ENCODE measurements at places on chromosomes 7 and 10.
A peak's percentile ranks its signal among the peaks of the same experiment; 100 is the strongest.

DNA sequence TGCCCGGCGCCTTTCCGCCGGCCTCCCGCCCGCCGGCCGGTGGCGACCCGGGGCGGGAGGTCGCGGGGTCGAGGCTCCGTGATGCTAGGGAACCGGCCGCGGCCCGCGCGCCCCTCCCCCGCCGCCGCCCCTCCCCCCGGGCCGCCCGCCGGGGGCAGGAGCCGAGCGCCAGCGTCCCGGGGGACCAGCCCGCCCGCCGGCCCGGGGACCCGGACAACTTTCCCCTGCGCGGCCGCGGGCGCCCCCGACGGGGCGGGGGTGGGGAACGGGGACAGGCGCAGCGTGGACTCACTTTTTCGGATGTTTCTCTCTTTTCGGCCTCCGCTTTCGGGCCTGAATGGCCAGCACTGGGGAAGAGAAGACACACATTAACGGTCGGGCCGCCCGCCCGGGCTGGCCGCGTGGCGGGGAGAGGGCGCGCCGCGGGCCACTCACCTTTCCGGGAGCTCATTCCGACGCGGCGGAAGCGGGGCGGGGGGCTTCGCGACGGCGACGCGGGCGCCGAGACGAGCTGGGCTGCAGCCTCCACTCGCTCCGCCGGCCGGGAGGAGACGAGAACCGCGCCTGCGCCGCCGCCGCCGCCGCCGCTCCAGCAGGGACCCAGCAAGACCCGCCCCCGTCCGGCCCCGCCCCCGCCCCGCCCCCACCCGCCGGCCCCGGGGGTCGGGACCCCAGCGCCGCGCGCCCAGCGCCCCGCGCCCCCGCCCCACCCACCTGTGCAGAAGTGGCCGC, at the start of gene SRPK2:
Gene SRPK2, minus strand, starts transcription at position 566 of the 732 bp plus-strand sequence.
- DNase-seq = peak; percentile 81

GRCh38 chr10:72846238-72846637, 47.3 kb upstream of the OIT3 start:
- DNase-seq = no peak

DNA sequence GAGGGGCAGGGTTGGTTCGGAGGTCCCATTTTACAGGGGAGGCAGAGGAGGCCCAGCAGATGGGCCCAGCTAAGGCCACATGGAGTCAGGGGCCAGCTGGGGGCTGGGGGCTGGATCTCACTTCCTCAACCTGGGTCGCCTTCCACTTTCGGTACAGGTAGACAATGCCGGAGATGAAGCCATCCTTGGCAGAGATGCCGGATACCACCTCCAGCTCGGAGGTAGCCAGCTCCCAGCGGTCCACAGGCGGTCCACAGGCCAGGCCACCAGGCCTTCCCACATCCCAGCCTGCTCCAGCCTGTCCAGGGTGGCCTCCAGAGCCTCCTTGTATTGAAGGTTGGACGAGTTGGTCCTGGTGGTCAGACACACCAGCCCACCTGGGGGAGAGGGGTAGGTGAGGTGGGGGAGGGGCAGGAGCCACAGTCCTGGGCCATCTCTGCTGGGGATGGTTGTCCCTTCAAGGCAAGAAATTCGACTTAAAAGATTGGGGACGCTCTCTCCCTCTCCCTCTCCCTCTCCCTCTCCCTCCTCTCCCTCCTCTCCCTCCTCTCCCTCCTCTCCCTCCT, 3.9 kb downstream of the CLDN4 start:
- DNase-seq = no peak

DNA sequence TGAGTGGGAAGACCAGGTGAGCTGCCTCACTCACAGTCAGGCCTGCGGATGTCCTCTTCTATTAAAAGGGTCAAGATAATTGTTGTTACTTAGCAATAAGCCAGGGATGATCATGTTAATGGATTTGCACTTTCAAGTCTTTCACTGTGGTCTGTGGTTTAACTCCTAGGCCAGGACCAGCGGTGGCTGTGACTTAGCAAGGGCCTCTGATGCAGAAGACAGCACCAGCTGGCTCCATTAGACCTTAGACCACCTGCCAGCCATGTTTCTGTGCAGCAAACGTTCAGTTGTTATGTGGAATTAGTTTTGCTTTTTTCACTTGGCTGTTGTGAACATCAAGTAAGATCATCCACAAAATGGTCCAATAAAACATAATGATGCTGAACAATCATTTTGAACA, 537.3 kb downstream of the TNS3 start:
- DNase-seq = no peak

DNA sequence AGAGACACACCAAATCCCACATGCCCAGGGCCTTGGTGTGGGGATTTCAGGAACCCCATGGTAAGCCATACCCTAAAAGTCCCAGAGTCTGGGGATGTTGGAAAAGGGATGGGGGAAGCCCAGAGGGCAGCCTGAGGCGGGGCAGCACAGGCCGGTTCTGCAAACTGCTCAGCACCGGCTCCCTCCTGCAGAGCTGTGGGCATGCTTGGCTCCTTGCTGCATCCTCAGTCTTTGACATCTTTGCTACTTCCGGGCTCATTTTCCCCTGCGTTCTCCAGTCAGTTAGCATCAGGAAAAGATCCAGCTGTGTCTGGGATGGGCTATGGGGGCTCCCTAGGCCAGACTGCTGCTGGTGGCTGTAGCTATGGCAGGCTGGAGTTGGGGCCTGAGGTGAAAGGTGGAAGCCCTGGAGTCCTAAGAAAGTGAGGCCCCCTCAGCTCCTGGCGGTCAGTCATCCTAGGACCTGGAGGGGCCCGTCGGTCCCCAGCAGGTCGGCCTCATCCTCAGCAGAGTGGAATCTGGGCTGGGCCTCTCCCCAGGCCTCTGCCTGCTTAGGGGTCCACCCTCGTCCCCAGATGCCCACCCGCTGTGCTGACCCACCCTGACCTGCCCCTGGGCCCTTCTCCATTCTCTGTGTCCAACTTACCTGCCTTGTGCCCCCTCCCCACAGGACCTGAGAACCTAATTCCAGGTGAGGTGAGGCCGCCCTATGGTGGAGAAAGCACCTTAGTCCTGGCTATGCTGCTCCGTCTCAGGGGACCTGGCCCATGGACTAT, 9.3 kb downstream of the TBATA start:
- DNase-seq = no peak

DNA sequence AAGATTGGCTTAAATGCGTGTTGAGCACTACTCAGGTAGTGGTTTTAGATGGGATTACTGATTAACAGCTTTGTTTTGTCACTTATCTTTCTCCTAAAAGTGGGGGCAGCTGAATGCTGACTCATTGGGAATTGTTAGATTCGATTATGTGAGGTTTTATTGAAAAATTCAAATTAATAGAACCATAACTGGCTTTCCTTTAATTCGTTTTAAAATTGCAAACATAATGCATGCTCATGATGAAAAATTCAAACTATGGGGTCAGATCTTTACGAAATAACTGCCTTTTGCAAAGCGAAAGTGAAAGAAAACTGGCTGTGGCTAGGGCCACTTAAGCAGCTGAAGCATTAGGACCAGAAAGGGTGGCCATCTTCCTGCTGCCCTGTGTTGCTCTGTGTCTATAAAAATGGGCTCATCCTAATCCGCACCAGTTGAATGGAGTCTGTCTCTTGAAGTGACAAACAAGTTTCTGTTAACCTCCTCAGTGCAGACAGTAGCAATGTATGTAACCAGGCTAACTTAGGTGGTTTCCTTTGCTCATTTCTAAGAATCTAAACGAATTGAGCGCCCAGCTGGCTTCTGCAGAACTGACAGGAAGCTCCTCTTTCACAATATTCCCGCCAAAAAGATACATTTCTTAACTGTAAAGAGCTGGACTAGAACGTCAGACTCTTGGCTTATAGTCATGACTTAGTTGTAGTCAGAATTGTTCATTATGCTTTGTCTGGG, 27.8 kb downstream of the DENND10 start:
- peak; percentile 70 for DNase-seq

- DNase-seq = no peak
These were observed 508.4 kb downstream of the TFEC start for GRCh38 chr7:115522174-115522573.

GRCh38 chr10:115093286-115093775, at the start of gene ATRNL1:
Gene ATRNL1, plus strand, starts transcription at chr10:115093365. Its CDS starts 386 bp downstream, at chr10:115093751.
- DNase-seq = no peak
